Activated T-helper 17 cell treated with anti-CD3 and anti-CD28 coated beads, Interleukin-2, amount 50 U/mL, for 72 hours (primary cell): ENCODE measurements at places on chromosomes 13 and 19. TPM values are rescaled to one million over a fixed set of nuclear protein-coding genes. Genes with fewer than 3 reads are reported as not detected.

GRCh38 chr13:108176685-108177274, 38.6 kb downstream of the LIG4 start:
- ATAC-seq: no peak

KCNRG gene
- 0.19 TPM for total RNA-seq

ZNF575 gene
- 0.86 TPM for total RNA-seq

IRS2 gene
- 2.7 TPM for total RNA-seq

- no peak for ATAC-seq
These were observed 211.0 kb downstream of the SLC7A1 start for GRCh38 chr13:29384466-29384865.
